ENCODE measurements at places on chromosomes 2 and 18.

DNA sequence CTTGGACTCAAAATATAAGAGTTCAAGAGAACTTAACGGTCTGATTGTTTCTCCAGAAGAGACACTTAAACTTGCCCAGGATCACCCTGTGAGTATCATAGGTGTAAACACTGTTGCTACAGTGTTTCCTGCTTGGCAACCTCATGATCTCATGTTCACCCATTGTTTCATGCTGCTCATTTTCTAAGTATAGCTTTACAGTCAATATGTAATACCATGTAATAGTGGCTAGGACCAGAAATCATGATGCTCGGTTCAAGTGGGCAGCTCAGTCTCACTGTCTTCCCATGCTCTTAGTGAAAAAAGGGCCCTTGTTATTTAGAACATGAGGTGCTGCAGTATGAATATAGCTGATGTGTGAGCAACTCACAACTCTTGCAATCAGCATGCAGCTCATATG, 157.5 kb downstream of the CERS6 start:
- no peak for DNase-seq

GRCh38 chr2:142165790-142166189, 35.0 kb upstream of the LRP1B start:
- no peak for DNase-seq

GRCh38 chr2:36445185-36445866, 89.7 kb downstream of the CRIM1 start:
- DNase-seq, result no peak

DNA sequence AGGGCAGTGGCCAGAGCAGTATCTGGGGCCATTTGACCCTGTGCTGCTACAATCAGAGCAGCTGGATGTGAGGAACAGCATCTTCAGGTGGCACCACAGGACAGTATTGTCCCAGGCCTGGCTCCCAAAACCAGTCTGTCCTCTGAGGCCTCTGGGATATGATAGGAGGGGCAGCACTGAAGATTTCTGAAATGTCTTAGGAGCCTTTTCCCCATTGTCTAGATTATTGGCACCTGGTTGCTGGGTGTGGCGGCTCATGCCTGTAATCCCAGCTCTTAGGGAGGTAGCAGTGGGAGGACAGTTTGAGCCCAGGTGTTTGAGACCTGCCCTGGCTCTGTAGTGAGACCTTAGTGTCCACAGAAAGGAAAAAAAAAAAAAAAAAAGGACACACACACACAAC, 270.6 kb upstream of the FBXO11 start:
- no peak for DNase-seq

GRCh38 chr2:192196421-192197194, 1.9 kb upstream of the TMEFF2 start:
- no peak for DNase-seq

DNA sequence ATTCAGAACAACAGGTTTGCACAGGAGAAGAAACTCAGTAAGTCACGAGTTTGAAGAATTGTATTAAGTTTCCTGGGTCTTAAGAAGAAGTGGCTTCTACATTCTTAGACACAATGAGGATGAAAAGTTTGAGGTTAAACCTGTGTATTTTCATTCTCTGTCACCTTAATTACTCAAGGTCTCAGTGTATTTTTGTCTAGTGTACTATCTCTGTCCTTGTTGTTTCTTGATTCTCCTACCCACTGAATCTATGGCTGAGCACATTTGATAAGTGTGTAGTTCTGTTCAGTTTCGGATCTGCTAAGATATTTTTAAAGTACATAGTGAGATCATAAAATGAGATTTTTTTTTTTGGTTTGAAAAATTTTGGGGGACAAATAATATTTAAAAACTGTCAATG, 460.7 kb downstream of the NRXN1 start:
- DNase-seq, result no peak

- no peak for DNase-seq
Observed at GRCh38 chr18:7575465-7576028, 8.4 kb downstream of the PTPRM start.

GRCh38 chr2:48098539-48098938, 192.2 kb upstream of the FBXO11 start:
- no peak for DNase-seq

DNA sequence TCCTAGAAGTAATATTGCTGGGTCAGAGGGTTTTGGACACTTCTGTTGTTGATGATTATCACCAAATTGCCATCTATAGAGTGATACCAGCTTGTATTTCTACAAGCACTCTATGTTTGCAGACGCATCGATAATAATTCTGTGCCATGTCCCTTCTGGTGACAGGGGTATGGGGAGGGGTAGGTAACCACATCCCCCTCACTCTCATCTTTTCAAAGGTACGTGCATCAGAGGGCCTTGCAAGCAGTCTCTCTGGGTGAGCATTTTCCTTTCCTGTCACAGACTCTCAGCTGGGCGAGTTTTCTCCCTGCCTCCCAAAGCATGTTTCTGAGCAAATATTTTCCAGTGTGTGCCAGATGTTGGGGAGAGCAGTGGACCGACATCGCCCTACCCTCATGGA, 98.0 kb downstream of the SMAD7 start:
- no peak for DNase-seq

GRCh38 chr18:28690836-28691495, 514.0 kb upstream of the CDH2 start:
- no peak for DNase-seq

DNA sequence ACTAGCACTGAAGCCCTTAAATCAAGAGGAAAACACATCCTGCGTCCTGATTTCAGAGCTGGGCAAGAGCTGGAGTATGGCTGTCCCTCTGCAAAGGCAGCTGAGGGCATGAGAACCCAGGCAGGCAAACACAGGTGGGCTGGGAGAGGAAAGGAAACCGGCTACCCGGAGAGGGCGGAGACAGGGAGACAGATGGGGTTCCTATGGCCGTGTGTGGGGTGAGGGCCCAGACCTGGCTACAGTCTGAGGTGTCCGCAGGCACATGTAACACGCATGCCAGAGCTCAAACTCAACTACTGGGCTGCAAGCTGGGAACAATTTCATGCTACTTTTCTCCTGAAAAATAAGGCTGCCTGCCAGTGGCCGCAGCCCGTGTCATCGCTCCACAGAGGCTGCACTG, 2.7 kb downstream of the COPS9 start:
- peak; percentile 4 for DNase-seq

- no peak for DNase-seq
Observed at GRCh38 chr2:184294831-184295230, 303.5 kb upstream of the ZNF804A start.

DNA sequence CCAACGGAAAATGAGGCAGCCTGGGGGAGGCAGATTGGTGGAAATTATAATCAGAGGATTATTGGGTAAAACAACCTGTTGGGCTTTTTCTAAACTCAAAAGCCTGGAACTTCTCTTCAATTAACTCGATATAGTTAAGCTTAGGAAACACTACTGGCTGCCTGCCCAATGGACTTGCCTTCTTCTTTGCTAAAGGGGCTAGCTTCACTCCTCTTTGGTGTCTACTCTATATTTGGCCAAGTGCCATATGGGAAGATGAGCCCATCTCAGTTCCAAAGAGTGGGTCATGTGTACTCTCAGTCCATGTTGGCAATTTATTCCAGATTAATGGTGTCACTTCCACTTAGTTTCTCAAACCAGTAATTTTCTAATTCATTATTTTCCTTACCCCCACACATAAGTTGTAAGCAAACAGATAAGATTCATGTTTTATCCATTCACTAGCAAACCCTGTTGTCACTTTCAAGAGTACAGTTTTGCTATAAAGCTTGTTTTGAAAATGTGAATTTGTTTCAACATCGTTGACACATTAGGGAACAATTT, 34.3 kb downstream of the DARS1 start:
- DNase-seq, result no peak

- no peak for DNase-seq
Observed at GRCh38 chr2:36705326-36706020, 9.0 kb downstream of the VIT start.

- no peak for DNase-seq
Observed at GRCh38 chr2:221642447-221642846, 70.3 kb upstream of the EPHA4 start.

DNA sequence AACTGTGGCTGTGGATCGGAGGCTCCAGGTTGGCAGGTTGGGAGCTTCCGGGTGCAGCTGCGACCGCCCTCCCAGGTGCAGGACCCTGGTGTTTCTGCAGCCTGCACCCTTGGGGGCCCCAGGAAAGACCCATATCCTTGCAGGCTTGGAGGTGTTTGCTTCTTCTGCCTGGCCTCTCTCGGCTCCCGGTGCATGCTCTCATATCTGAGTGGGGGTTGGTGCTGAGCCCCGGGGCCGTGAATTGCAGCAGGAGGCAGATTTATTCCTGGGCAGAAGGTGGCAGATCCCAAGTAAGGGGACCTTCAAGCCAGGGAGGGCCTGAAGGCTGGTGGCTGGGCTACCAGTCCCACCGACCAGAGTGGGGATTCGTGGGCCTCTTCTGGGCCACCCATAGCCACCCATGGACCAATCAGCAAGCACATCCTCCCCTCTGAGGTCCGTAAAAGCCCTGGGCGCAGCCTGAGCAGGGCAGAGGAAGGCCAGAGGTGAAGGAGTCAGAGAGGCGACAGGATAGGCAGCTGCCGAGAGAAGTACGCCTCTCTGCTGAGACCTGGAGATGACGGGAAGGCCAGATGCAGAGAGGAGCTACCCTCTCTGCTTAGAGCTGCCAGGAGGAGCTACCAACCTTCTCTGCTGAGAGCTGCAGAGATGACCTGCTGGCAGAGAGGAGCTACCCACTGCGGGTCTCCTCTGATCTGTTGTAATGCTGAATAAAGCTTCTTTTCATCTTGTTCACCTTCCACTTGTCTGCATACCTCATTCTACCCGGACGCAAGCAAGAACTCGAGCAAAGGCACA, 1279.0 kb upstream of the LRRTM1 start:
- no peak for DNase-seq

GRCh38 chr2:98234776-98235175, 111.5 kb upstream of the CNGA3 start:
- no peak for DNase-seq

- no peak for DNase-seq
Observed at GRCh38 chr18:3455090-3455635, 5.2 kb downstream of the TGIF1 start.
